ENCODE measurements at places on chromosomes 3 and 15.

DNA sequence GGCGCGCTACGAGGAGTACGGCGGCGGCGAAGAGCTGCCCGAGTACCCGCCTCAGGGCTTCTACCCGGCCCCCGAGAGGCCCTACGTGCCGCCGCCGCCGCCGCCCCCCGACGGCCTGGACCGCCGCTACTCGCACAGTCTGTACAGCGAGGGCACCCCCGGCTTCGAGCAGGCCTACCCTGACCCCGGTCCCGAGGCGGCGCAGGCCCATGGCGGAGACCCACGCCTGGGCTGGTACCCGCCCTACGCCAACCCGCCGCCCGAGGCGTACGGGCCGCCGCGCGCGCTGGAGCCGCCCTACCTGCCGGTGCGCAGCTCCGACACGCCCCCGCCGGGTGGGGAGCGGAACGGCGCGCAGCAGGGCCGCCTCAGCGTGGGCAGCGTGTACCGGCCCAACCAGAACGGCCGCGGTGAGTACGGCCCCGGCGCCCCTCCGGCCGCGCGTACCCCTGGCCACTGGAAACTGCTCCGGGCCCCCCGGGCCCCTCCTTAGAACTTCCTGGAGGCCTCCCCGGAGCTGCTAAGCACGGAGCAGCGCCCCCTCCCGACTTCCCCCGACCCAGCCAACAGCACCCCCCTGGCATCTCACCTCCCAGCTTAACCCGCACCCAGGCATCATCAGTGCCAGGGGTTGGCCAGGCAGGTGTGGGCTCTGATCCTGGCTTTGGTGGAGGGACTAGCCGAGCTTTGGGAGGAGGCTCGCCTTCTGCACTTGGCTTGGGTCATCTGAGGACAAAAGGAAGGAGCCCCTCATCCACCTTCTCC, 1.4 kb downstream of the LOXL1 start:
- DNase-seq, result no peak

- DNase-seq, result no peak
Measured at GRCh38 chr3:73633916-73634344, 9.2 kb upstream of the PDZRN3 start.

GRCh38 chr15:100457201-100457600, 71.5 kb downstream of the CERS3 start:
- no peak for DNase-seq

- no peak for DNase-seq
Measured at GRCh38 chr3:100256731-100257151, 4.1 kb upstream of the TBC1D23 start.

DNA sequence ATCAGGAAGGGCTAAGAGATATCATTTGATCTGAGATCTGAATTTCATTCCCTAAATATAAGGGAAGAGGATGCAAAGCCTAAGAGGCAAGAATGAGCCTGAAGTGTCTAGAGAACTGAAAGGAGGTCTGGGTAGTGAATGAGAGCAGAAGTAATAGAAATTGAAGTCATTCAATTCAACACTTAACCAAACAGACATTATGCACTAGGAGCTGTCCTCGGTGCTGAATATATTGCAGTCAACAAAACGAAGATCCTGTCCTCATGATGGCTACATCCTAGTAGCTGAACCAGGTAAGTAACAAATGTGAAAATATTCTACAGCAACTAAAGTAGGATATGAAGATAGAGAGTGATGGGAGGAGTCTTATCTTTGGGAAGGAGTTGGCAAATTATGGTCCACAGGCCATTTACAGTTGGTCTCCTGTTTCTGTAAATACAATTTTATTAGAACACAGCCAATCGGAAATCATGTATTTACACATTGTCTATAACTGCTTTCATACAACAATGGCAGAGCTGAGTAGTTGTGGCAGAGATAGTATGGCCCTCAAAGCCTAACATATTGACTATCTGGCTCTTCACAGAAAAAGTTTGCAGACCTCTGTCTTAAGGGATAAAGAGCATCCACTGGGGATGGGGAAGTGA, 192.9 kb upstream of the CADPS start:
- no peak for DNase-seq

- DNase-seq, result no peak
Measured at GRCh38 chr15:84874981-84875699, 9.3 kb upstream of the SLC28A1 start.

DNA sequence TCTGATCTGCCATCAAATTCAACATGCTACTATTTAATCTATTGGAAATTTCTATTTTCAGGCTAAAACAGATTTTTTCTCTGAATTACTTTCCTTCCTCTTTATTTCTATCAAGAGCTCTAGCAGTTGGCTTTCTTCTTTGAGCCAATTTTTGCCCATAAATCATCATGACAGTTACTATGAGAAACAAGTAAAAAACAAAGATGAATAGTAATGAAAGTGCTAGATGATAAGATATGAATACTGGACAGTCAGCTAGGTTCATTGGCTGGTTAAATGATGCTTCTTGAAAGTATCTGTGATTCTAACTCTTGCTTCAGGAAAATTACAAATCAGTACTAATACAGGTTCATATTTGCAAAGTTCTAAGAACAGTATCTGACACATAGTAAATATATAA, 38.6 kb upstream of the NANOGP8 start:
- no peak for DNase-seq

DNA sequence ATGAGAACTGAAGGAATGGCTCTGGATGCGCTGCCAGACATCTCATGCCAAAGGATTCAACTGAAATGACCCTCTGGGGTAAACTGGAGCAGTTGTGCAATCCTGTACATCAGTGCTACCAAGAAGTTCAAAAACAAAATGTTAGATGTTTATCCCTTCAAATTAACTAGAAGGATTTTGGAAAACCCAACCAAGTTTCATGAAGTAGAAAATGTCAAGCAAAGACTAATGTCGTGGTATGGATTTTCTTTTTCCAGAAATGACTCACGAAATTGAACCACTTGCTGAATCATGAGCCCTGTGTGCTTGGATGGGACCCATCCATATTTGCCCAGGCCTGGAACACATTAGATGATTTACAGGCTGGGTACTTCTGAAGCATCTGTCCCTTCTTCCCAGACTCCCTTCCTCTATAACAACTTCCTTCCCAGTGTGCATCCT, 101.6 kb downstream of the LRTM1 start:
- no peak for DNase-seq

GRCh38 chr3:56294286-56294685, 174.0 kb downstream of the ERC2 start:
- DNase-seq, result no peak

- no peak for DNase-seq
Measured at GRCh38 chr3:67526246-67526645, 128.2 kb downstream of the SUCLG2 start.

DNA sequence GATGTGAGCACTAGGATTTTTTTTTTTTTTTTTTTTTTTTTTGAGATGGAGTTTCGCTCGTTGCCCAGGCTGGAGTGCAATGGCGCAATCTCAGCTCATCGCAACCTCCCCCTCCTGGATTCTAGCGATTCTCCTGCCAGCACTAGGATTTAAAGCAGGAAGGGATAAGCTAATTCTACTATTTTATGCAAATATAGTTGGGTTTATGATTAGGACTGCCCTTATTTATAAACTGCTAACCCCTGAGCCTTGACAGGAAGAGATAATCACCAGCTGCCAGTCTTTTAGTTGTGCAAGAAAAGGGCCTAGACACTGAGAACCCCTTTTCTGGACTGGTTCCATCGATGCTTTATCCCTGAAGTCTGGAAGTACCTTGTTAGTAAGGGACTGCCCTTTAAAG, 36.7 kb downstream of the IFT57 start:
- DNase-seq, result no peak

DNA sequence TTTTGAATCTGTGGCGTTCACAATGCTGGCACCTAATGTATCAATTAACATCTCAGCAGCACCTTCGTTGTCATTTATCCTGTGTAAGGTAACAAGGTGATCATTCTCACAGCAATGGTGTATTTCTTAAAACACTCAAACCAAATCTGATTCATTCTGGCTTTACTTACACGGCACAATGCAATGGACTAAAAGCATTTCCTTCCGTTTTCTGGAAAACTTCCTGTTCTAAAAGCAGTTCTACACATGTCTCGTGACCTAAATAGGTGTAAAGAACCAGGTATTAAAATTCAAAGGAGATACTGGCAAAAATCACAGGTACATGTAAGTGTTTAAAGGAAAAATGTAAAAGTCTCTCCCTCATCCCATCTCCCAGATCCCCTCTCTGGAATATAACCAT, 77.8 kb downstream of the BTD start:
- no peak for DNase-seq

GRCh38 chr3:141217389-141217788, 14.2 kb upstream of the PXYLP1 start:
- DNase-seq, result no peak

- DNase-seq, result no peak
Measured at GRCh38 chr3:87397211-87397610, 120.8 kb upstream of the POU1F1 start.

DNA sequence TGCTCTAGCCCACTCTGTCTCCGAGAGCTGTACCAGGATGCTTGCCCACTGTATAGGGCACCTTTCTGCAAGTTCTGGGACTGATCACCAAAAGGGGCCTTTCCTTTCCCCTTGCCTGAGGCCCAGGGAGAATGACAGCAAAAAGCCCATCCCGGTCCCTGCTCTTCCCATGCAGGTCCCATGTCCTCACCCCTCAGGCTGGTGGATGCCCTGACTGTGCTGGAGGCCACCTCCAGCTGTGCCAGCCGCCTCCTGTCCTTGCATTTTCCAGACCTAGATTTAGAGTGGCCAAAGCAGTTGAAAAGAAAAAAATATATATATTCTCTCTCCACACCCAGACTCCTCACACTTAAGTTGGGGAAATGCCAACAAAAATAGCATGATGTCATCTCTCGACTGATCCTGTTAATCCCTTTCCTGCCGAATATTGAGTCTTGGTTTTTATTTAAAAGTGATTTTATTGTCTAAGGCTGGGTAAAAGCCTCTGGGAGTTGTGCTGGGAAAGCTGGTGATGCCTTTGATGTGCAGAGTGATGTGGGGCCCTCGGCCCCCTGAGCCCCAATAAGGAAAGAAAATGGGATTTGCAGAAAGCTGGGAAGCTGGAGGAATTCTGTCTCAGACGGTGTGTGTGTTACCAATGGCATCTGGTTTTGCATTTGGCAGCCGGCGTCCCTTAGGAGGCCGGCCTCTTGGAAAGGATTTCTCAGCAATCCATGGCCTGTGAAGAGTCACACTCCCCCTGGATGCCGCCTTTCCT, 29.3 kb upstream of the TPM1 start:
- no peak for DNase-seq

DNA sequence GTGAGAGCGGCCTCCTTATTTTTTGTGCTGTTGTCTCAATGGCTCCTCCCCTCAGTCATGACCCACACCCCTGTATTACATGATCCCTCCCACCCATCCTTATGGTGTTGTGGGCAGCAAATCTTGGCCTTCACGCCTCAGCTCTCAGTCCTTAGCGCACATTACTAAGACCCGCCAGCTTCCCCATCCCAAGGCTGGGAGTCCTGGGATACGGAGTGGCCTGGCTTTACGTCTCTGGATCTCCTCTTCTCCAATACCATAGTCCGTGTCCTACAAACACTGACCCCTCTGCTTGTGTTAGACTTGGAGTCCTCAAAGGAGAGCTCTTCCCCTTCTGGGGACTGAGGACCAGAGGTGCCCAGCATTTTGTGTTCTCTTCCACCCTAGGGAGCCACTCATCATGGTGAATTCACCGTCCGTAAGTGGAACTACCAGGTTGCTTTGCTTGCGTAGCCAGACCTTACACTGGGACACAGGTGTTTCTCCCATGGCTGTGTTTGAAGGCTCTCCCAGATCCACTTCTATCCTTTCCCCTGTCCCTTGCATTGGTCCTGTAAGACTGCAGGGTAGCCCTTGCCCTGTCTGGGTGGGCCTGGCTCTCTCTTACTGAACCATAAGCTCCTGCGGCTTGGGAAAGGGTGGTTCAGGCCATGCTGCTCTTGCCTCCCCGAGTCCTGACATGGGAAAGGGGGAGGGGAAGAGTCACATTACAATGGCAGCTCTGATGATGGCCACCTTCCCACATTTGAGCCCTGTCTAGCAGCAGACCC, 13.6 kb downstream of the GRM2 start:
- DNase-seq, result no peak

- no peak for DNase-seq
Measured at GRCh38 chr3:58798312-58798711, 131.7 kb upstream of the FAM3D start.

GRCh38 chr3:2889736-2890135, 220.4 kb downstream of the IL5RA start:
- no peak for DNase-seq

DNA sequence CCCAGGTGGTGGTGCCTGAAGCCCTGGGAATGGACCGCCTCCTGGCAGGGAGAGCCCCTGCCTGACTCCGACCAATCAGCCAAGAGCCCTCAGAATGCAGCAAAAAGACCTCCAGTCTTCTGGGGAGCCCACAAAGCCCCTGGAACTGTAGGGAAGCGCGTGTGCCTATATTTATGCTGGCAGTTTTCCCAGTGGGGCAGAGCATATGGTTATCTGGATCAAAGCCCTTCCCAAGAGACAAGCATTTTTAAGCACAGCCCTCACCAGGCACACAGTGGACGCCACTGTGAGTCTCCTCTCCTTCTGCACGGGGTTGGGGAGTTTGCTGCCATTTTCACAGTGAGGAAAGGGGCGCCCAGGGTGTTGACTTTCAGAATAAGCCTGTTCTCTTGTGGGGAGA, 80.9 kb upstream of the RPL32 start:
- no peak for DNase-seq

DNA sequence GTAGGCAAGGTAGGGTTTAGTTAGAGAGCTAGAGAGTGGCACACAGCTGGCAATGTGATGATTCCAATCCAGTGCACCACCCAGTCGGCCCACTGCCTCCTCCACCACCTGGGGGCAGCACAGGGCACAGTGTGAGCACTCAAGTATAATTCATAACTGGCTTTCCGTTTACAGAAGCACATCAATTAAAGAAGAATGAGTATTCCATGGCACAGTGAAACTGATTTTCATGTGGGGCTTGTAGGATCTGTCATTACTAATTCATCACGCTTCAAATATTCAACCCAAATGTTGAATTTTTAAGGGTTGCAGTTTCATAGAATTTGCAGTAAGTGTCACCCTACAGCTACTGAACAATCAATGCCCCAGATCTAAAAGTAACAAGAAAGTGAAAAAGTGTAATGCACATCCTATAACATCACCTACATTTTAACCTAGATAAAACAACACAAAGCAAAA, 149.9 kb downstream of the IGSF11 start:
- DNase-seq, result peak; percentile 13

- DNase-seq, result no peak
Measured at GRCh38 chr15:44810237-44810636, 73.9 kb downstream of the TRIM69 start.

DNA sequence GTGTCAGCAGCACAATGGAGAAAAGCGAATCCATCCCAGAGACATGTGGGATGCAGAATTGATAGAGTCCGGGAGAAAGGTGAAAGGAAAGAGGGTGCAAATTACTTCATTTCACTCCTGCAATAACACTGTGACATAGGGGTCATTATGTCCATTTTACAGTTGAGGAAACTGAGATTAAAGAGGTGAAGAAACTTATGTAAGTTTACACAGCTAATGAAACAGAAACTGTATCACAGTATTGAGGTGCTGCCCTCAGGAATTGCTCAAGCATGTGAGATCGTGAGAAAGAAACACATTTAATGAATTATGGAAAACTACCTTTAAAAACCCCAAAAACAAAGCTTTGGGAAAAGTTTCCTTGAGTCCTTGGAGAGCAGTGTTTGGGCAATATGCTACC, 103.6 kb upstream of the PFN2 start:
- DNase-seq, result no peak
